ENCODE measurements at places on chromosomes 5 and 9.
A peak's percentile ranks its signal among the peaks of the same experiment; 100 is the strongest.

DNA sequence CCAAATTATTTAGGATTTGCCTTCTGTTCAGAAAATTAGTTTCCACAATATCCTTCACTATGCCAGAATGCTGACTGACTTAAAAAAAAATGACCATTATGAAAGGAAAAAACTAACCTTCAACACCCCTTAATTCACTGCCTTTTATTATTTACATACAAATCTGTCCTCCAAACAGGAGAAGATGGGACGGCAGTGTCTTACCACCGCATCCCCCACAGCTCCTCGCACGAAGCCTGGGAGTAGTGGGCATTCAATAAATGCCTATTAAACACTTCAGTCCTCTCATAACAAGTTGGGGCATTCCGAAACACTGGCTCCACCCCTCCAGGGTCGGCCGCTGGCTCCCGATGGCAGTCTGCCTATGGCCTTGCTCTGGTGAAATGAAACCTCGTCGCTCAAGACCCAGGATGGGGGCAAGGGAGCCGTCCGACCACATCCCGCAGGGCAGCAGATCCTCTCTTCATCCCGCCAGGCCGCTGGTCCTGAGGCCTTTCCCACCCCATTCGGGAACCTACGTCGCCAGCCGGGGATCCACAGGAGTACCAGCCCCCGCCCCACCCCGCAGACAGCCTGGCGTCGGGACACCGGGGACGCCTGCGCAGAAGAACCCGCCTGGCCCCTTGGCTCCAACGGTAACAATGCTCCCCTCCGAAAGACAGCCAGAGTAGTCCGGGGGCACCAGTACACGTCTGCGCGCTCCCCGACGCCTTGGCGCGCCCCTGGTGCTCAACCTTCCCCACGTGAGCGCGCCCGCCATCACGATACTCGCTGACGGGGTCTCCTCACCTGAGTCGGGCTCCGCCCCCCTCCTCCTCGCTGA lies 613 bp downstream of the ZBTB5 start:
- DNase-seq, result peak; percentile 52

DNA sequence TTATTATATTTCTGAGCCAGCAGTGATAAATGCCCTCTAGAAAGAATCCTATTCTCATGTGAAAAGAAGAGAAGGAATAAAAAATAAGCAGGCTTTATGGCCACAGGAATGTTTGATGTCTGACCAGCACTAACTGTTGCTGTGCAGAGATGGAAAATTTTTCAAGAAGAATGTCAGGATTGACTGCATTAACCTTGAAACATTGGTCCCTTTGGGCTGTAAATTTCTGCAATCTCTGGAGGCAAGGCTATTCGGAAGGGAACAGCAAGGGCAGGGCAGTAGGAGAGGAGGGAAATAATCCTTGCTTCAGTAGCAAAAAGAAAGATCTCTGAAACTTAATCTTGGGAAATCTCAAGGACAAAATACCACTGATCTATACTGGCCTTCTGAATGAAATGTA lies 415.2 kb downstream of the DNAH5 start:
- DNase-seq, result no peak

- DNase-seq, result no peak
Observed at GRCh38 chr9:696332-697323, 144.9 kb upstream of the DMRT1 start.

DNA sequence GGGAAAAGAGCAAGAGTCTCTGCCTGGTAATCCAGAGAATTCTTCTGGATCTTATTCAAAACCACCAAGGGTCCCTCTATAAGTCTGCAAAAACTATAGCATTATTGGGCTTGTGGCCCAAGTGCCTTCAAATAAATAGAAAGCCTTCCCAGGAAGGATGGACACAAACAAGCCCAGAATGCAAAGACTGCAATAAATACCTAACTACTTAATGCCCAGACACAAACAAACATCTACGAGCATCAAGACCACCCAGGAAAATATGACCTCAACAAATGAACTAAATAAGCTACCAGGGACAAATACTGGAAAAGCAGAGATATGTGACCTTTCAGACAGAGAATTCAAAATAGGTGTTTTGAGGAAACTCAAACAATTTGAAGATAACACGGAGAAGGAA lies 355.8 kb upstream of the GRAMD2B start:
- DNase-seq, result no peak

DNA sequence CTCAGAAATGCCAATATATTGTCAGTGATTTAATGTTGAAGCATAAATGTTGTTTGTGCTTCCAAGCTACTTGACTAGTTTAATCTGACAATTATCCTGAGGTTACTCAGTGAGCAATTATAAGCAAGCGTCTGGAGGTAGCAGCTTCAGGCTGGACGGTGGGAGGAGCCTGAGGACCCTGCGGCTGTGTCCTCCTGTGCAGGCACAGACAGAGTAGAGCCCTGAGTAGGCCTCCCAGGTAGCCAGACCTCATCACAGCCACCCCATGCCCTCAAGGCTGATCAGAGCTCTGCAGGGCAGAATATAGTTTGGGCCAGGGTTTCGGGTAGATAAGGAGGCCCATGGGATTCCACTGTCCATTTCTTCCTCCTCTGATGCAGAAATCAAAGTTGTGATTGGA lies 153.6 kb downstream of the DRD1 start:
- no peak for DNase-seq

- DNase-seq, result no peak
Observed at GRCh38 chr5:180074462-180074861, 2.9 kb upstream of the RNF130 start.

DNA sequence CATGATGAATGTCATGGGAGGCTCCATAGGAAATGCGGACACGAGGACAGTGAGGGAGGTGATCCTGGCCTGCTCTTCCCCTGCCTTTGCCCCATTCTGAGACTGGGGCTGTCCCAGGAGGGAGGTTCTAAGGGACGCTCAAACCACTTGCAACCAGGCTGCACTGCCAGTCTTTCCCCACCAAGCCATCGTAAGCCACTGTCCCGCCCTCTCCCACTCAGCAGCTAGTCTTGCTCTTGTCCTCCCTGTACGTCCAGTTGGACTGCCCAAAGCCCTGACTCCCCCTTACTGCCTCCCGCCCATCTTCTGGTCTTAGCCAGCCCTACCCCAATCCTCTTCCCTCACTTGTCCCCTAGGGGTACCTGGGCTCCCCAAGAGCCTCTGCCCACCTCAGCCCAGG lies 115.7 kb downstream of the FSTL4 start:
- no peak for DNase-seq

- DNase-seq, result no peak
Observed at GRCh38 chr9:80931163-80931562, 758.2 kb downstream of the TLE1 start.

DNA sequence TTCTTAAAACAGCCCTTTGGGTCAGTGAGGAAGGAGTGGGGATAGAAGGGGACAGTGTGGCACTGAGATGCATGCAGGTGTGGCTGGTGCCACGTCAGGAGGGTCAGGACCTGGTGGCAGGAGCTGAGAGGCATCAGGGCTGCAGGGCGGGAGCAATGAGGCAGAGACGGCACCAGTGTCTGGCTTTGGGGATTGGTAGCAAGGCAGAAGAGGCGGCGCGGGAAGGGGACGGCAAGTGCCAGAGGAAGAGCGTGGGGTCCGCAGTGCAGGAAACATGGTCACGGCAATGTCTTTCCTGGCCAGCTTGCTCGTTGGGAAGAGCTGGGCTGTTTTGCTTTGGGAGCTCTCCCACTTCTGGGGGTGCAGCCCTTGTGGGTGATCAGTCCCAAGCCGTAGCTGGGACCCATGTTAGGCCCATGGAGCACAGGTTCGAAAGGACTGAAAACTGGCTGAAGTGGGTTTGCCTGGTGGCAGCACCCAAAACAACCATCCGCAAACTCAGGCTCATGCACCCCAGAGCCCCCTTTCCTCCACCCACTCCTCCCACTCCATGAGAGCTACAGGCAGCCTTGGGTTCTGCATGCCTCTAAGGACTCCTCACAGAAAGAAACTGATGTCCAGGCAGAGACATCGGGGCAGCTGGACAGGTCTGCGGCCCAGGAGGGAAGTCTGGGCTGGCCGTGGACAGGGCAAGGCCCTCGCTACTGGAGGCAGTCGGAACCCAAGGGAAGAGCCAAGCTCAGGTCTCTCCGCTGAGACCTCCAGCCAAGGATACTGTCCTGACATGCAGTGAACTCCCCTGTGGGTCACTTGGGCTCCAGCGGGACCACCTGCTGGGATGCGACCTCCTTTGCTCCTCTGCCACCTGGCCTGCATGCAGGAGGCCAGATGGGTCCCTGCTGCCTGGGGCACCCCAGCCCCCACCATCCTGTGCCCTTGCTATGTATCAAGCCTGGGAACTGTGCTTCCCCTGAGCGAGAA lies 104.4 kb downstream of the ZNF354C start:
- no peak for DNase-seq

- no peak for DNase-seq
Observed at GRCh38 chr5:42970636-42971559, 69.2 kb downstream of the ANXA2R start.

DNA sequence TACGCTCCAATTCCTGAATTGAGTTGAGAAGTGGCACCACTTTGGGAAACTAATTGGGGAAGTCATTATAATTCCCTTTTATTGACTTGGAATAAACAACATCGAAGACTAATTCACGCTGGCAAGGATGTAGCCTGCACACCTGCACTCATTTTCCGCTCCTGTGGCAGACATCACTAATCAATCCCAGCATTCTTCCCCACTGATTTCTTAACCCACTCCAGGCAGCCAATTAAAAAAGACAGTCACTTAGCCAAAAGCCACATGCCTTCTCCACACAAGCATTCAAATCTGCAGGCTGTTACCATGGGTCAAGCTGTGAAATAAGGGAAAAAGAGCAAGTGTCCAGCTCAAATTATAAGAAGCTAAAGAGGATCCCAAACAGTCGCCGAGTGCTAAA lies 68.2 kb upstream of the HRH2 start:
- no peak for DNase-seq

DNA sequence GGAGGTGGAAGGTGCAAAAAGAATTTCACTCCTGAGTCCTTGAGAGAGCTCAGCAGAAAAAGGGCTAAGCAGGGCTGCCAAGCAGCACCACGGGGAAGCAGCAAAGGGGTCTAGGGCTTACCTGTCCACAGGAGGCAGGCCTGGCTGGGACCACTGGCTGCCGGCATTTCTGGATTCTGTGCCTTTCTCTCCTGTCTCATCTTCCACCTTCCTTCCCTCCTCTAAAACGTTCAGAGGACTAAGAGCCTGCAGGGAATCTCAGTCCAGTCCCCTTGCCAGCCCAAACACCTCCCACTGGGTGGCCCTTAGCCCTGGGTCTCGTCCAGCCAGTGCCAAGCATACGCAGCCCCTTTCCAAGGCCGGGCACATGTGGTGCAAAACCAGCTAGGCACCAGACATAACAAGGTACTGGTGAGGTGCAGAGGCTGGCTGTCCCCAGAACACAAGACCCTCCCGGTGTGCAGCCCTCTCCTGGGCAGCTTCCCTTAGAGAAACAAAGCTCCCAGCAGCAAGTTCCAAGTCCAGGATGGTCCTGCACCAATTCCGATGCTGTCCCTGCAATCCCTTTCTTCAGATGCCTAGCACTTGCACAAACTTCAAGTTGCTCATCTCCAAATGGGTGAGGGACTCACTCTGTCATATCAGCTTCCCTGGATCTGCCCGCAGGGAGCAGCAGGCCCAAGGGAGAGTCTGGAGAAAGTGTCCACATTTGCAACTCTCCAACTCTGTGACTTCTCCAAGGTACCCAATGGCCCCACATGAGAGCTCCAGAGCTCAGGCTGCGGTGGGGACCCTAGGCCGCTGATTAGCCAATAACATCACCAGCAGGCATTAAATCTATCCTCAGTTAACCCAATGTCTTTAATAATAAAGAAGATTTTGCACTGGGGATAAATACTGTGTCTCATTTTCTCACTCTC lies 126.3 kb downstream of the C5orf15 start:
- DNase-seq, result no peak

DNA sequence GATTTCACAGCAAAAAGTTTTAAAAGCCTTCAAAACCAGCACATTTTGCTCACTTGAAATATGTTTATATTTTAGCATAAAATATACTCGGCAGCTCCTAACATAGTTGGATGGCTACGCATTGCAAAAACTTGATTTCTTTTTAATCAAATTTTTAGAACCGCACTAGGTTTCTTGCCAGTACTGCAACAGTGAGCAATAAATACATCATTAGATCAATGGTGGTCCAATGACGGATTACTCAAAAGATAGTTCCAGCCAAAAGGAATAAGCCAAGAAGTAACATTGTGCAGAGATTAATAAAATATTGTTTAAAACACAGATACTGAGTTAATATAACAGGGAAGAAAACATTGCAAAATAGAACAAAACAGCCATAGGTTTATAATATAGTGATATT lies 5.5 kb downstream of the MARCHF3 start:
- DNase-seq, result no peak

DNA sequence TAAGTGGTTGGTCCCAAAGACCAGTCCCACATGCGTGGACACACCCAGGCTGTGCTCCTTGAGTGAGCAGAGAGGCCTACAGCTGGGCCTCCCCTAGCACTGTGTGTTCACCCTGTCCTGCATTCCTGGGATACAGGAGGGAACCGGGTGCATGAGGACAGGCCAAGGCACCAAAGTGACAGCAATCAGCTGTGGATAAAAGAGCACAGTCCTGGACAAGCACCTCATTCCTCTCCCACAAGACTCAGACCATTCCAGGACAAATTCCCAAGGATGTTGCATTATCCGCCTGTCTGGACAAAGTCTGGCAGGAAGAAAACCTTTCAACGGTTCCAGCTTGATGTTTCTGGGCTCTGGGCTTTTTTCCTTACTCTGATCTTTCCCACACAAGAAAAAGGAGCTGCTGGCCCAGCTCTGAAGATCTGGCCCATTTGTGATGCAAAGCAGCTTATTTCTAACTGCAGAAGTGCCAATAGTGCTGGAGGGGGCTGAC lies 273.2 kb downstream of the ENC1 start:
- DNase-seq, result no peak

GRCh38 chr9:29066141-29066640 lies 1492.9 kb upstream of the C9orf72 start:
- DNase-seq, result no peak

GRCh38 chr5:157574456-157575380 lies 857 bp downstream of the ADAM19 start:
- DNase-seq, result no peak

- no peak for DNase-seq
Observed at GRCh38 chr9:89049646-89050045, 58.4 kb downstream of the S1PR3 start.

DNA sequence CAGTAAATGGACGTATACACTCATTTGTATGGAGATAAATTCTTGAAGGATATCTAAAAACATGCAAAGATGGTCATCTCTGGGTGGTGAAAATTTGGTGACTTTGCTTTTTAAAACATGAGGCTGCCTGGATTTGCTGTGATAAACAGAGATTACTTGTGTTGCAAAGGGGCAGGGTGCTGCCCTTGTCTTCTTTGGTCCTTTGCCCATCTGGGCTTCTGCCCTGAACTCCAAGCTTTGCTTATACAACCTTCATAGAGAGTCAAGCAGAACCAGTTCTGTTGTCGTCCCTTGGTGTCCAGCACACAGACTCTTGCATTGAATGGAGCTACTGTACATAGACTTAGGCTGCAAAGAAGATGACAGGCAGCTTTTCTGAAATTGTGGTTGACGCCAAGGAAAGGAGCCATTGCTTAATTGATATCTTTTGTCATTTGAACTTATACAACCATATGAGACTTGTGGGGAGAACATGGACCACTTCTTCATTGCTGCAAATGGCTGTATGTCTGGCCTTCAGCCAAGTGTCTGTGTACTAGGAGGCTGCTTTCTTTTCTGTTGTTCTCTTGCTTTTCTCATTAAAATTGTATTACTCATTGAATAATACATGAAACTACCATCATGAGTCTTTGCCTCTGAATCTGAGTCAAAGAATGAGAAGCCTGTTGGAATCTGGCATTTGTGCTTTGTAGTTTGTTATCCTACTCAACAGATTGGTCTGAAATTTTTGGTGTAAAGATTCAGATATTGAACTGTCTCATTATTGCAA lies 152.5 kb downstream of the DMRT2 start:
- DNase-seq, result no peak

- DNase-seq, result no peak
Observed at GRCh38 chr9:5643005-5643624, 14.2 kb downstream of the RIC1 start.
